ENCODE measurements at places on chromosomes 3 and 15. TPM values are rescaled to one million over a fixed set of nuclear protein-coding genes. Genes with fewer than 3 reads are reported as not detected.

Gene GOLGA8H
- total RNA-seq = 2.1 TPM

Gene ZKSCAN7
- 21.0 TPM for total RNA-seq

DNA sequence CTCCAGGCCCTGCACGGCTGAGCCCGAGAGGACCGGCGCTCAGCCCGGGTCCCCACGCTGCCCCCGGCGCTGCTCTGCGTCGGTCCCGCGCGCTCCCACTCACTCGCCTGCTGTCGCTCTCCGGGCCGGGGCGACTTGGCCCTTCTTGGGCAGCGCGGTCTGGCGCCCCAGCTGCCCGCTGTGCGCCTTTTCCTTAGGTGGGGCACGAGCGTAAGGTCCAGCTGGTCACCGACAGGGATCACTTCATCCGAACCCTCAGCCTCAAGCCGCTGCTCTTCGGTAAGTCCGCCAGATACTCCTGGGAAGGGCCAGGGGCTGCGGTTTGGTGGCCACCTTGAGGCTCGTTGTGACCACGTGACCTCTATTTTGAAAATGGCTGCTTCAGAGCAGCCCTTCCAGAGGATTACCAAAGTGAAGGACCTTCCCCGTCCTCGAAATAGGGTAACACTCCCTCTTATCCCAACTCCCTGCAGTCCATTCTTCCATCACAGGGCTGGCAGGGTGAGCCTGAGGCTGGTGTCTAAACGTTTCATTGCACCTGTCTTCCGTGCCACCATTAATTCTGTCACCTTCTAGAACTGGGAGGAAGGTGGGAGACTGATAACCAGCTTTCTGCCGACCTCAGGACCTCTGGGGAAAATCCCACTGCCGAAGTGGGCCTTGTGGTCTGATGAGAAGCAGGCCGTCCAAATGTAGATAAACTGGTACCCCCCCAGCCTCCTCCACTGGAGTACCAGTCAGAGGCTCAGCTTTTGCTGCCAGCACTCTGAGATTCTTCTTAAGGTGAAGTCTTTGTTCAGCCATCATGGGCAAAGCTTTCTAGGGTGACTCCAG lies 812 bp downstream of the P4HTM start:
- H3K27ac ChIP-seq = peak overlapping the region; percentile 92
- no peaks in the 10 kb centered on the region for H3K27me3 ChIP-seq
- peaks cover 2% of the 10 kb centered on the region for H3K36me3 ChIP-seq
- DNase-seq = no peak

GRCh38 chr3:188656196-188656982 lies 502.4 kb downstream of the LPP start:
- no peaks in the 10 kb centered on the region for H3K36me3 ChIP-seq
- no peak overlapping the region for H3K4me3 ChIP-seq
- no peaks in the 10 kb centered on the region for H3K27me3 ChIP-seq

GRCh38 chr3:38636881-38637280 lies 12.6 kb downstream of the SCN5A start:
- no peak for DNase-seq
- H3K36me3 ChIP-seq = no peaks in the 10 kb centered on the region
- H3K27ac ChIP-seq = no peak overlapping the region
- H3K4me1 ChIP-seq = peaks cover 7% of the 10 kb centered on the region

Gene GCHFR
- 9.1 TPM for total RNA-seq

DNA sequence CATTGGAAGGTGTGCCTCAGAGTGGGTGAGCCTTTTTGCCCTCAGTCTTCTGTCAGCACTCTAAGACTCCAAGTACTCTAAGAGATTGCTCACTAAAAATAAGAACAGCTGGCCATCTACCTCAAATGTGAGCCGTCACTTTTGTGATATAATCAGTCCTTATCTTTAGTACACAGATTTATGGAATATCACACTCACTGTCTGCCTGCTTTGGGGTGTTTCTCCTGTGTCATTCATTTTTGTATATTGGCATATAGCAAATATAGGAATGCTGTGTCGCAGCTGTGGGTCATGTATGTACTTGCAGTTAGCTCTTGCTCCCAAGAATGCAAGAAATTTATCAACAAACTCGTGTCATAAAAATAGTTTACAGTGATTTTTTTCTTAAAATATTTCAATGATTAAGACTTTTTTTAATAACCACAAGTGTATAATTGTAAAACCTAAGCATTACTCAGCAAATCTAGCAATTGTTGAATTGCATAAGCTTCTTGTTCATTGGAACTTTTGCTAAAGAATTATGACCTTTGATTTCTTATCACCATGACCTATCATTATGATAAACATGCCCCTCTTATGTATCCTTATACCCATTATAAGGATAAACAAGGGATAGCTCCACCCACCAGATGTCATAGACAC lies 18.8 kb downstream of the SETD5 start:
- H3K4me3 ChIP-seq = no peak overlapping the region
- peaks cover 14% of the 10 kb centered on the region for H3K4me1 ChIP-seq
- peaks cover 3% of the 10 kb centered on the region for H3K36me3 ChIP-seq
- H3K27me3 ChIP-seq = no peaks in the 10 kb centered on the region
- no peak for DNase-seq

Gene COL8A1
- 0.14 TPM for total RNA-seq

DNA sequence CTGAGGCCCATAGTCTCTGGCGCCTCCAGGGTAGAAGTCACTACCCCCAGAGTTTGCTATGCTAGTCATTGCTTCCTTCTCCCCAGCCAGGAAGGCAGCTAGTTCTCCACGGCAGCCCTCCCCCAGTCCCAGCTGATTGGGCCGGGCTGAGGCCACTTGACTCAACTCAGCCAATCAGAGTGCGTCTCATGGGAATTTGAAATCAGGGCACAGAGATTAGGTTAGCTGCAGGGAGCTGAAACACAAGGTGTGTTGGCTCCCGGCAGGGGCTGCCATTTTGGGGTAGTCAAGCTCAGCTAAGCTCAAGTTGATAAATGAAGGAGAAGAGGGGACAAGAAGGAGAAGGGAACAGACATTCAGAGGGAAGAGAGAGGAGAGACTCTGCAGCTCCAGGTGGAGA lies 32.8 kb downstream of the LINGO1 start:
- DNase-seq = no peak
- H3K4me3 ChIP-seq = peak overlapping the region; percentile 33

DNA sequence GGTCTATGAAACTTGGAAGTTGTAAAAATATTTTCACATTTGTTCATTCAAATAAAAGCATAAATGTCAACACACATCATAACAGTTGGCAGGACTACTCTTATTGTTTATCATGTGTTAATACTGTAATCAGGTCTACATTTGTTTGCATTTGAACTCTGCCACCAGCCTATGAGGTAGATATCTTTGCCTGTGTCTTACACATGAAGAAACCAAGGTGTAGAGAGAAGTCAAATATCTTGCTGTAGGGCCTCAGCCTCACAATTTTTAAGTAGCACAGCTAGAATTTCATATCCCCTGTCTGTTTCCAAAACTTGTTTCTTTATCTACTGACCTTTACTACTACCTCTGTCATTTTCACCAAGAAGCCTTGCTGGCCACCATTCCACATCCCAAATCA lies 161.9 kb downstream of the ZIC4 start:
- no peak overlapping the region for H3K27ac ChIP-seq
- no peak for DNase-seq
- no peak overlapping the region for H3K4me3 ChIP-seq

- peaks cover 5% of the 10 kb centered on the region for H3K36me3 ChIP-seq
Observed at GRCh38 chr3:89889386-89889785, 782.0 kb downstream of the EPHA3 start.

Gene RLBP1
- 6.3 TPM for total RNA-seq

DNA sequence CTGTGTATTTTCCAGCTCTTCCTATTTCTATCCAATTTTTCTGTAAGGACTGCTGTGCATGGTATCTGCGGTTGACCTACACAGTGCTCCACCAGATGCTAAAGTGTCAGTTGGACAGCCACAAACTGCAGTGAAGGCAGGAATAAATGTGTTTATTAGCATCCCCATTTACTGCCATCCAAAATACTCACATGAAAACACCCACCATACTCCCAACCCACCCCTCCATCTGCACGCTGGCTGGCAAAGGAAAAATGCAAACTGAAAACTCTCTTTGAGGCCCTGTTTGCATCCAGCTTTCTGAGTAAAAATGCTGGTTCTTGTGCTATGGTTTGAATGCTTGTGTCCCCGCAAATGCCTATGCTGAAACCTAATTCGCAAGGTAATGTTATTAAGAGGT lies 515.5 kb downstream of the ZNF385D start:
- no peaks in the 10 kb centered on the region for H3K27me3 ChIP-seq
- no peak overlapping the region for H3K27ac ChIP-seq
- DNase-seq = no peak

Gene ZNF639
- 44.6 TPM for total RNA-seq

Gene LRRC2
- 0.12 TPM for total RNA-seq

DNA sequence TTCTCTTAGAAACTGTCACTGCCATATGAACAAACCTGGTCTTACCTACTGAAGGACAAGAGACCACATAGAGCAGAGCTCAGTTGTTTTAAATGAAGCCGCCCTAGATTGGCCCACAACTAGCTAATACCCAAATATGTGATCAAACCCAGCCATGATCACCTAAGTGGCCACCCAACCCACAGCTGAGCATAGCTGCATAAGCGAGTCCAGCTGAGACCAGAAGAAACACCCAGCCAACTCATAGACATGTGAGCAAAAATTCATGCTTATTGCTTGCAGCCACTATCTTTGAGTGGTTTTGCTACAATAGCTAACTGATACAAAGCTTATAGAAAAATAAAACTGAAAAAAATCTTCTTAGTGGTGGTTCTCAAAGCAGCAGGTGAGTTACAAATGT lies 124.3 kb upstream of the CPNE4 start:
- peaks cover 32% of the 10 kb centered on the region for H3K27me3 ChIP-seq
- no peak overlapping the region for H3K27ac ChIP-seq
- no peaks in the 10 kb centered on the region for H3K36me3 ChIP-seq
- DNase-seq = no peak
- no peak overlapping the region for H3K4me3 ChIP-seq
- H3K4me1 ChIP-seq = no peaks in the 10 kb centered on the region

GRCh38 chr15:78317145-78317836 lies 17.9 kb upstream of the SKIC8 start:
- peaks cover 24% of the 10 kb centered on the region for H3K27me3 ChIP-seq
- H3K4me3 ChIP-seq = peak overlapping the region; percentile 64
- no peaks in the 10 kb centered on the region for H3K36me3 ChIP-seq
- DNase-seq = no peak
- peak overlapping the region; percentile 99 for H3K27ac ChIP-seq

Gene CCR8
- total RNA-seq = not detected

Gene WDR76
- 41.3 TPM for total RNA-seq

DNA sequence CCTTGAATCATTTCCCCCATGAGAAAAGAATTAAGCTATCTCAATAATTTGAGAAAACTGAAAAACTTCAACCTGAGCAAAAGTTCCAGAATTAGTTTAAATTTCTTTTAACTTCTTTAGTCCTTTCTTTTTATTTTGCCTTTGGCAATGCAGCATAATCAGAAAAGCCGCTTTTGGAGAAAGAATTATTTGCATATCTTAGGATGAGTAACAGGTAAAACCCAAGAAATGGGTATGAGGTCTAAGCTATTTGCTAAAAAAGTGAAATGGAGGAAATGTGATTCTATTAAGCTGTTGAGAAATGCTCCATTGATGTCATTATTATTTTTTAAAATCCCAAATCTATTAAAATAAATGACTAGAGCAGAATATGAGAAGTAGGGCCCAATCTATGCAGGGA lies 1238.3 kb upstream of the GBE1 start:
- peaks cover 4% of the 10 kb centered on the region for H3K36me3 ChIP-seq
- DNase-seq = no peak

All from neural crest cell (in vitro differentiated cells).